ENCODE measurements at places on chromosomes 2 and 18.

DNA sequence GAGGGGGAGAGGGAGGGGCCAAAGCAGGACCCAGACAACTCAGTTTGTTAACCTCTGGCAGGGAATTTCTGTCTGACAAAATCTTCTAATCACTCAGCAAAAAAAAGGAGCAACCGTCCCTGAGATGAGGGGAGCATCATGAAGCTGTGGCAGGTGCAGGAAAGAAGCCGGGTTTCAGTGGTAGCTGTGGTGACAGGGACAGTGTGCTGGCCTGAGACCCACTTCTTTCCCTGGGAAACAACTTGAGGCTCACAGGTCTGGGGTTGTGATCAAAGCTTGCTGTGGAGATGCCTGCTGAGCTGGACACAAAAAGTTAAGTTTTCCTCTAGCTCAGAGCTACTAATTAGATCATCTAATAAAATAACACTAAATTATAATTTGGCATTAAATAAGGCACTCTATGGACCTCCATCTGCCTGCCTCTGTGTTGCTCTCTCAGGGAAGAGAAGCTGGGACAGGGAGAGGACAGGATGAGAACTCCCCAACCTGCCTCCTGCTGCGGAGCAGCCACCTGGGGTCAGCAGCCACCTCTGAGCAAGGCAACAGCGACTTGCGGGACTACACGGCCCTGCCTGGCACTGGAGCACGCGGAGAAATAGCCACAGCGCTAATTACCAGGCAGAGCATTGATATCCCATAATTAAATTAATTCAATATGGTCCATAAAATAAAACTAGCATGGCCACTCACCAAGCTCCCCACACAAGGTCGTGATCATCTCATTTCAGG, 104.6 kb upstream of the TEX51 start:
- peaks cover 13% of the 10 kb centered on the region for H3K27me3 ChIP-seq
- no peak overlapping the region for H3K27ac ChIP-seq
- H3K4me1 ChIP-seq = no peaks in the 10 kb centered on the region
- no peak overlapping the region for H3K4me3 ChIP-seq
- no peaks in the 10 kb centered on the region for H3K36me3 ChIP-seq
- DNase-seq = no peak

DNA sequence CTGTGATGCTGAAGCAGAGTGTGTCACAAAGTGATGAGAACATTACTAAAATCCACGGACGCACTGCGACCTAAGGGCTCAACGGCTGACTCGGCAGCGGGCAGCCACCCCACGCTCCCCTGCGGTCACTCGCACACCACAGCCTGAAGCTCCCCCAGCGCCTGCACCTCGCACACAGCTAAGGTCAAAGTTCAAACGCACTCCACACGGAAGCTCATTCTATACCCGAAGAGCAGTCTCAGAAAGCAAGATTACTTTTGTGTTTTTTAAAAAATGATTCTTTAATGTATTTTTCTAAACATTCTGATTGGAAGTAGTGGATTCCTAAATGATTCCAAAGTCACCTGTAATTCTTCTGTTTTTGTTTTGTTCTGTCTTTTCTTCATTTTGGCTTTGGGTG, 21.7 kb downstream of the ASPRV1 start:
- H3K4me1 ChIP-seq = no peaks in the 10 kb centered on the region
- DNase-seq = no peak
- no peaks in the 10 kb centered on the region for H3K36me3 ChIP-seq
- no peaks in the 10 kb centered on the region for H3K27me3 ChIP-seq
- H3K27ac ChIP-seq = no peak overlapping the region
- H3K4me3 ChIP-seq = no peak overlapping the region

DNA sequence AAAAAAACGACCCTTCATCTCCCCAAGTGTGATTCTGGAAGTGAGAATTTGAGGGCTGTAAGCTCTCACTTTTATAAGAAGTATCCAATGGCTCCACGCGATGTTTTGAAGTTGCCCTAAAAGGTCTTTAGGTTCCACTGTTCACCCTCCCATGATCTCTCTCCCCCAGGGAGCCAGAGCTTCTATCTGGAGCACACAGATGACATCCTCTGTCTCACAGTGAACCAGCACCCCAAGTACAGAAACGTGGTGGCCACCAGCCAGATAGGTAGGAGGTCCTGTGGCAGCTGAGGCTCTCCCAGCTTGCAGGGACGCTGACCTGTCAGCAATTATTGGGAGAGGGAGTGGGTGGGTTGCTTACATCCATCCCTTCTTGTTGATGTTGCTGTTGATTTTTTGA, 97.8 kb downstream of the RTN4 start:
- H3K36me3 ChIP-seq = no peaks in the 10 kb centered on the region
- H3K4me1 ChIP-seq = peaks cover 57% of the 10 kb centered on the region
- peak overlapping the region; percentile 96 for H3K27ac ChIP-seq
- no peak for DNase-seq
- H3K27me3 ChIP-seq = no peaks in the 10 kb centered on the region

GRCh38 chr2:230864122-230864604, 579 bp upstream of the ITM2C start:
- H3K27ac ChIP-seq = peak overlapping the region; percentile 74
- peak overlapping the region; percentile 81 for H3K4me3 ChIP-seq
- DNase-seq = no peak
- peaks cover 35% of the 10 kb centered on the region for H3K4me1 ChIP-seq

DNA sequence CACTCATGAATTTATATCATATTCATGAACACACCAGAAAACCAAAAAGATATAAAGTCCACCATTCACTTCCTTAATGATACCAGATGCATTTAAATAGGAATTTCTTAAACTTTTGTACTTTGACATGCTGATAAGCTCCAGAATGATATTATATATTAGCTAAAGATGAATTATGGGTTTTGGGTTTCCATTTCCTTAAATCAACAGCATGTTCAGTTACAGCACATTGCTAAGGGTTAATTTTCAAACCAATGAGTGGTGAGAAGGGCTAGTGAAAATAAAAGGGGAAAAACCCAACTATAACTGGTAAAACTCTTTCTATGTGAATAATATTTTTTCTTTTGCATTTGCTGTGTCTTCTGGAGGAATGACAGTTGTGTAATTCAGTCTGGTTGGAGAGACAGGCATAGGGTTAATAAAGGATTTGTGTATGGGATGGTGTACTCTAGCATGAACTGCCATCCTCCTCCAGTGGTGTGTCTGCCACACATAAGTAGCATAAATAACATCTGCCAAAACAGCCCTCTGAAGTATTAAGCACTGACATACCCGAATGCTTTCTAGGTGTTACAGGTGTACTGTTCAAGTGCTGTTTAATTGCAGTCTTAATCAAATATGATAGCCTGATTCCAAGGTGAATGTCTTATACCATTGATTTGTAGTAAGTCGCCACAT, 19.3 kb upstream of the CPS1 start:
- no peak for DNase-seq
- H3K36me3 ChIP-seq = no peaks in the 10 kb centered on the region
- H3K27me3 ChIP-seq = no peaks in the 10 kb centered on the region
- no peak overlapping the region for H3K4me3 ChIP-seq
- no peaks in the 10 kb centered on the region for H3K4me1 ChIP-seq

DNA sequence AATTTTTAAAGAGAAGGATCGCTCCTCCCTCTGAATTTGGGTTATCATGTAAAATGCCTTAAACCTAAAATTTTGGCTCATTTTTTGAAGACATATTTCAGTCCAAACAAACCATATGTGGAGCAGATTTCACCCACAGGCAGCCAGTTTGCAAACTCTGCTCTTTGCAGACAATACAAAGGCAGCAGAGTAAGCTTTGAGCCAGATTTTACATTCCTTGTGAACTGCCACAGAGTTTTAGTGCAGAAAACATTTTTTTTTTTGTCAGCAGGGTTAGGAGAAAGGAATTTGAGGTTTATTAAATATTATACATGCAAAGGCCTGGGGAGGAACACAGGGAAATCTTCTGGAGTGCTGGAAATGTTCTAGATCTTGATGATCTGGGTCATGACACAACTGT, 171.9 kb upstream of the FN1 start:
- no peak overlapping the region for H3K27ac ChIP-seq
- DNase-seq = no peak
- no peaks in the 10 kb centered on the region for H3K27me3 ChIP-seq
- no peaks in the 10 kb centered on the region for H3K36me3 ChIP-seq
- H3K4me1 ChIP-seq = no peaks in the 10 kb centered on the region

GRCh38 chr2:15122915-15123314, 438.2 kb downstream of the NBAS start:
- no peak overlapping the region for H3K4me3 ChIP-seq
- H3K36me3 ChIP-seq = no peaks in the 10 kb centered on the region
- H3K27ac ChIP-seq = no peak overlapping the region
- H3K4me1 ChIP-seq = no peaks in the 10 kb centered on the region
- DNase-seq = no peak

GRCh38 chr2:229974266-229974665, 52.0 kb downstream of the FBXO36 start:
- H3K4me3 ChIP-seq = no peak overlapping the region
- H3K27me3 ChIP-seq = no peaks in the 10 kb centered on the region
- H3K27ac ChIP-seq = no peak overlapping the region
- no peak for DNase-seq

GRCh38 chr2:147600223-147600622, 244.6 kb upstream of the ACVR2A start:
- H3K27me3 ChIP-seq = no peaks in the 10 kb centered on the region
- no peaks in the 10 kb centered on the region for H3K36me3 ChIP-seq
- no peak overlapping the region for H3K27ac ChIP-seq
- H3K4me1 ChIP-seq = no peaks in the 10 kb centered on the region

DNA sequence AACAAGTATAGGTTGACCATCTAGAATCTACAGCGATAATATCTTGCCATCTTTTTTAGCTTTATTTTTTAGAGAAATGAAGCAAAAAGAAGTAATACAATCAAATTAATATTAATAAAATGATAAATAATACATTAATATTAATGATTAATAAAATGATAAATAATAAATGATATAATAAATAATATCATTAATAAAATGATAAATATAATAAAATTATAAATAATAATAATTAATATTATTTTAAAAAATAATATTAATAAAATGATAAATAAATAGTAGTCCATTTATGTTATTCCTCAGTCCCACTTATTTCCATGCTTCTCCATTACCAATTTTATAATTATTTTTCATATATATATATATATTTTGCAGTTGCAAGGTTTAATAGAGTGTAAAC, 3.2 kb upstream of the REG3A start:
- no peaks in the 10 kb centered on the region for H3K27me3 ChIP-seq
- H3K4me3 ChIP-seq = no peak overlapping the region
- no peak for DNase-seq

- no peaks in the 10 kb centered on the region for H3K36me3 ChIP-seq
- H3K4me3 ChIP-seq = no peak overlapping the region
- no peaks in the 10 kb centered on the region for H3K4me1 ChIP-seq
- DNase-seq = no peak
- H3K27me3 ChIP-seq = no peaks in the 10 kb centered on the region
These were observed 53.1 kb downstream of the TTC27 start for GRCh38 chr2:32680942-32681341.

DNA sequence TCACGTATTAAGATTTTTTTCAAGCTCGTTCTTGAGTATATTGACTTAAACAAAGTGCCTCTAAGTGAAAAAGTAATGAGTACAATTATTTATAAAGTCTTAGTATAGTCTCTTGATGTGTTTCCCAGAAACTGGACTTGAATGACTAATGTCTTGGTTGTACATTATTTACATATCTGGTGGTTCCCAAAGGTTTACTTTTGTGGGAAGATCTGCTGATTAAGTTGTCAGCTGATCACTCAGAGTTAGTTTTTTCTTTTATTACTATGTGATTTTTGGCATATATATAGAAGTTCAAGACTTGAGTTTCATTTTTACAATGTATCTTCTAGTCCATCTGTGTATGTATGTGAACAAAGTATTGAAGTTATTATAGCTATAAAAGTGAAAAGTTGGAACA, 29.5 kb downstream of the RNF144A start:
- no peaks in the 10 kb centered on the region for H3K36me3 ChIP-seq
- H3K27ac ChIP-seq = no peak overlapping the region
- no peaks in the 10 kb centered on the region for H3K27me3 ChIP-seq
- H3K4me3 ChIP-seq = no peak overlapping the region

DNA sequence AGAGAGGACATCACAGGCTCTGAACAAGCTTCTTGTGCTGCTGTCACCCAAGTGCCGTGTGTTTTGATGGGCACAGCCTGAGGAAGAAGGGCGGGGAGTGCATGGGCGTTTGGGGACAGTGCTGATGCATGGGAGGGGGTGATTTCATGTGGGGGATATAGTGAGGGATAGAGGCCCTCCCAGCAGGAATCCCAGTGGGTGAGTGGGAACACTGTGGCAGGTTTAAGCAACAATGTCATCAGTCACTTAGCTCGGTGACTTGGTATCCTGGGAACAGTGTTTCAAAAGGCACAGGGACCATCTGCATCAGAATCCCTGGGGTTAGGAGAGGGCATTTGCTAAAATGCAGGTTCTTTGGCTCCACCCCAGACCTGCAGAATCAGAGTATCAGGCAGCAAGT, 609 bp downstream of the SIGLEC15 start:
- no peak overlapping the region for H3K4me3 ChIP-seq
- no peaks in the 10 kb centered on the region for H3K36me3 ChIP-seq
- no peak overlapping the region for H3K27ac ChIP-seq
